ENCODE measurements at places on chromosomes 2 and 18.

DNA sequence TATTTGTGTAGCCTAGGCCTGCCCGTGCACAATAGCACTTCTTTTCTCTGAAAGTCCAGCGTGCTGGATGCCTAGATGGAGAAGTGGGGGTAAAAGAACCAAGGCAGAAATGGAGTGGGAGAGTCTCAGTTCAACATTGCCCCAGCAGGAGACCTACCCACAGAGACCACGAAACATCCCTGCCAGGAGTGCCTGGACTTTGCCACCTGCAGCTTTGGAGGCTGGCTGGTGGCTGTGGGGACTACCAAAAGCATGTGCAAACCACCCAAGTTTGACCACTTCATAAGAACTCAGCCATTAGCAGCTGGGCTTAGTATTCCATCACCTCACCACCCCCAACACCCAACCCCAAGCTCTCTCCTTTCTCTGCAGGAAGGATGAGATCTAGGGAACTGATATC, 416.9 kb upstream of the ID2 start:
- no peak for DNase-seq

- DNase-seq = no peak
These were observed 27.6 kb upstream of the RMDN2 start for GRCh38 chr2:37897511-37897910.

- no peak for DNase-seq
These were observed 664.4 kb upstream of the SLC8A1 start for GRCh38 chr2:41116106-41116797.

- DNase-seq = no peak
These were observed 76.9 kb downstream of the MYT1L start for GRCh38 chr2:2254206-2254605.

DNA sequence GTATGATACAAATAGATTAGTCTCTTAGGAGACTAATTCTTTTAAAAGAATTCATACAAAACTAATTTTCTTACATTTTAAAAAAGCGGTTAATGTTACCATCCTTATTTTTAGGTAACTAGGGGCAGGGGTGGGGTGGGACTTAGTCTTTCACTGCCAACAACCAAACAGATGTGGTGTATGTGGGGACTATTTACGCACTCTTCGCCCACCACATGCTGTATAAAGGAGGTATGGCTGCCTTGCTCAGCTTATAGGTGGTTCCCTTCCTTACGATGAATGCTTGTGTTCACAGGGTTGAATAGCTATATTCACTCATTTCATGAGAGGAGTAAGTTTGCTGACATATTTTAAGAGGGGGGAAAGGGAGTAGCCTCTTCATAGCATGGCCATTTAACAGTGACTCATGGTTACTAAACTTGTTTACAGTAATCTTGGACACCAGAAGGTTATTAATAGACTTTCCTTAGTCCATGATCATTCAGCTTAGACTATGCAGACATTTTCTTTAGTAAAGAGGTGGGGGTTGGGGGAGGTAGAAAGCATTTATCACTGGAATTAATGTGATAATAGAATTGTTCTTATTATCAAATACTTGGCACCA, 61.8 kb downstream of the CAB39 start:
- DNase-seq = no peak

DNA sequence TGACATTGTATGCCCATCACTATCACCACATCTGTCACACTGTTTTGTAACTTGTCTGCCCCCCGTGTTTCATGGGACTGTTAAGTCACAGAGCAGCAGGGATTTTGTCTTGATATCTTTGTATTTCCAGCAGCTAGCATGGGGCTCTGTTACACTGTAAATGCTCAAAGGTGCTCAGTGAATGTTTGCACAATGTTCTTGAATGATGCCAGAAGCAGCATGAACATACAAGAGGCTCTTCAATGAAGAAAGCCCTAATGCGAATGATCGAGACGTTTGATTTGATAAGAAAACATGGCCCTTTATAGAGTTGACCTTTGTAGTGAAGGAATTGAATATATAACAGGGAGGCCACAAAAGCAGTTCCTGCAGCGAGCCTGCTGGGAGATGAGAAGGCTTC, 120.9 kb upstream of the TTC39C start:
- DNase-seq = no peak

DNA sequence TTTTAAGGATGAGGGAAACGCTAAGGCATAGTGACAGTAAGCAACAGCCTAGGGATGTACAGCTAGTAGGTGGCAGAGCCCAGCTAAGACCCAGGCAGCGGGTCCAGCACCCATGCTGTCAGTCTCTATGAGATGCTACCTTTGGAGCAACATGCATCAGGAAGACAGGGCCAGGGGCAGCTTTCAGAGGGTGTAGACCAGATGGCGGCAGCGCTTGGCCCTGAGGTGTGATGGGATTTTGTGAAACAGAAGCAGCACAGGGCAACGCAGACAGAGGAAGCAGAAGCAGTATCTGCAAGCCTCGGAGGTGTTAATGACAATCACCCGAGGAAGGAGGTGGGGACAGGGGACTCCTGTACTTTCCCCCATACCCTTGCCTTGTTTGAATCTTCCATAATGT, 43.2 kb downstream of the SDC1 start:
- no peak for DNase-seq

DNA sequence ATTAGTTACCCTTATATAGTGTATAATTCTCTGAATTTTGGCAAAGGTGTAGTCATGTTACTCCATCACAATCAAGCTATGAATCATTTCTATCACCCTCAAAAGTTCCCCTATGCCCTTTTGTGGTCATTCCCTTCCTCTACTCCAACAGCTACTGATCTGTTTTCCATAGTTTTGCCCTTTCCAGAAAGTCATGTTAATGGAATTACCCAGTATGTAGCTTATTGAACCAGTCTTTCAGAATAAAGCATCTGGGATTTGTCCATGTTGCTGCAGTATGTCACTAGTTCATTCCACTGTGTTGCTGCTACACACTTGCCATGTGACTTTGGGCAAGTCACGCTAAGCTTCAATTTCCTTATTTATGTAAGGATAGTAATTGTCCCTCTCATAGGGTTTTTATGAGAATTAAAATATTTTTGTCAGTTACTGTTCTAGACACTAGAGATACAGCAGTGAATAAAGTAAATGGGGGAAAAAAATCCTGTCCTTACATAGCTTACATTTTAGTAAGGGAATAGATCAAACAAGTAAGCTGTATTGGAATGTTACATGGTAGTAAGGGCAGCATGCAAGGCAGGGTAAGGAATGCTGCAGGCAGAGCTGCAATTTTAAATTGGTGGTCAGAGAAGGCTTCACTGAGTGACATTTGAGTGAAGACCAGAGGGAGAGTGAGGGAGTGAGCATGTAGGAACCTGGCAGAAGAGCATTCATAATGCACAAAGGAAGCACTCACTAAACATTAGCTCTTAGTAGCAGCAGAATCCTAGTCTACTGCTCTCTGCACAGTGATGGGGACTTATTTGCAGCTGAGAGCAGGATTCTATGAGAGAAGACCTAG, 80.3 kb upstream of the TSPYL6 start:
- no peak for DNase-seq

- DNase-seq = peak; percentile 13
These were observed 146.1 kb downstream of the HAUS1 start for GRCh38 chr18:46250084-46250811.

DNA sequence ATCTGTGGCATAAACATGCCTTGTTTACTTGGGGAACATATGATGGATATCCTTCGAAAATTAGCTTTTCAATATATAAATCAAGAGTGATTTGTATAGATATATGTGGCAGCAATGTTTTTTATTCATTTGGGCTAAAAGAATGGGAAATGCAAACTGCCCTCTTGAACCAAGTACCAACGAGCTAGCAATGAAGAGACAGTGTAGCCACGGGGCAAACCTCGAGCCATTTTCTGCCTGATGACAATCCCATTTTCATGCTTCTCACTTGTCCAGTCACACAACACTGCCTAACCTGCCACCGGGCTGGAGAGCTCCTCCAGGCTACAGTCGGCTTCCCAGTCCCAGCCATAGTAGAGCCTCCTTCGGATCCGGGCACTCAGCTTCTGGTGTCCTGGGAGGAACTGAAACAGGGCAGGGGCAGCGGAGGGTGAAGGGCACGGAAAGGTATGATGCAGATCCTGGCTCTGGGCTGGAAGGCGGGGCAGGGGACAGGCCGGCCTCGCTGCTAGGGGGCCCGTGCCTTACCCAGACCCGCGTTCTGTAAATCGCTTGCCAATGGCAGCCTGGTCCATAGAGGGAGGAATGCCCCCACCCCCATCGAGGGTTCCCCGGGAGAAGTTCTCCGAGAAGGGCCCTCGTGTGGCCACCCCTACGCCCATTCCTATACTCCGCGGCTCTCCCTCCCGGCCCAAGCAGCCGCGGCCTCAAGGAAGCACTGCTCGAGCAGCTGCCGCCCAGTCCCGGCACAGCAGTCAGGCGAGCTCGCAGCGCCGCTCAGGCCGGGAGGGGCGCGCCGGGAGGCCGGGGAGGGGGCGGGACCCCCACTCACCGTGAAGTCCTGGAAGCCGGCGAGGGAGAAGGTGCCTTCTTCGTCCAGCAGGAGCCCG, 552 bp downstream of the CNPPD1 start:
- no peak for DNase-seq

GRCh38 chr2:239203443-239204135, 197.2 kb downstream of the HDAC4 start:
- DNase-seq = no peak

GRCh38 chr2:150466741-150467620, 20.5 kb downstream of the RND3 start:
- no peak for DNase-seq

GRCh38 chr2:126990605-126991532, 92.2 kb downstream of the TEX51 start:
- no peak for DNase-seq

GRCh38 chr2:69762513-69763494, 20.9 kb downstream of the ANXA4 start:
- DNase-seq = no peak

DNA sequence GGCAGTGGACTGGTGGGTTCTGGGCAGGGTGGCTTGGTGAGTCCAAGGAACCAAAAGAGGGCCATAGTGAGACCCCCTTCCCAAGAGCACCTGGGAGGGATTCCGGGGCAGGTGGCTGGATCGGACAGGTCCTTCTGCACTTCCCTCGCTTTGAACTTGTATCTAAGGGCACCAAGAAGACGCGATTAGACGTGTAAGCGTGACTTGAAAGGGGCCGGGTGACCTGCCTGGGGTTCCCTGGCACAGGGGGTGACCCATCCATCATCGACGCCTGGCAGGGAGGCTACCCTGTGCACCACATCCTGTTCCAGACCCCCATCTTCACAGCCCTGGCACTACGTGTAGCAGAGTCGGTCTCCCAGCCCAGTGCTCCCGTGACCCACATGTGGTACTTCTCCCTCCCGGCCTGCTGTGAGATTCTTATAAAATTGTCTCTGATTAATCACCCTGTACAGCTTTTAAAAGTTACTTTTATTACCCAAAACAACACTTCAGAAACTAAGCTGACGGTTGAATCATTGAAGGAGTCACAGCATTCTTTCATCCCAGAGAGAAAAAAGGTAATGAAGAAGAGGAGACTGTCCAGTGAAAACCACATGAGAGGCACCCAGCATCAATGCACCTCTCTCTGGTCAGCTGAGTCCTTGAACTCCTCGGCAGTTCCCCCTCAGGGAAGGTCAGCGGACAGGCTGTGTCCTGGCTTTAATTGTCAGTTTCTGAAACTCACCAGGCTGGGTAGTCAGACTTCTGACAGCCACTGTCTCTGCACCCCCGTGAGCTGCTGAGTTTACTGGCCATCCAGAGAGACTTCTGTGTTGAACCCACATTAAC, 13.0 kb downstream of the SH3BP4 start:
- DNase-seq = no peak

DNA sequence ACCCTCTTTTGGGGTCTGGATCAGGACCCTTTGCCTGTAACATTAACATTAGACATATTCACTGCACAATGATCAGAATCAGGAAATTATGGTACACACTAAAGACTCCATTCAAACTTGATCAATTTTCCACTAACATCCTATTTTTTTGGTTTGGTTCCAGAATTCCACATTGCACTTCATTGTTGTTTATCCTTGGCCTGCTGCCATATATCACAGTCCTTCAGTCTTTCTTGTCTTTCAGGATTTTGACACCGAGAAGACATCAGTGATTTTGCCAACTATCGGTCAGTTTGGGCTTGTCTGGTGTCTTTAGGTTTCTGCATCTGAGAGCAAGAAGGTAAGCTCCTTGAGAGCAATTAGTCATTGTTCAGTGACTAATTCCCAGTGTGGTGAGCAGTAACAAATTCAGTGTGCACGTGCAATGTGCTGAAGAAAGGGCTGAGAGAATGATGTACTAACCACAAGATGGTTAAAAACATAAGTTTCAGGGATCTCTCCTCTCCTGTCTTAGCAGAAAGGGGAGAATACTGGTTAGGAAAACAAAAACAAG, 23.5 kb downstream of the MARCHF4 start:
- no peak for DNase-seq

- DNase-seq = no peak
These were observed 139.0 kb downstream of the DDX1 start for GRCh38 chr2:15730545-15731212.

GRCh38 chr2:176521878-176522670, 252.8 kb downstream of the MTX2 start:
- no peak for DNase-seq

Measured in activated CD4-positive, alpha-beta T cell treated with anti-CD3 and anti-CD28 coated beads for 24 hours (primary cell).